Breast epithelium (tissue), 4 donors: ENCODE measurements at places on chromosomes 1 and 21.

- no peak for DNase-seq
These were observed 969.8 kb upstream of the ADGRL4 start for GRCh38 chr1:79976287-79976686.

DNA sequence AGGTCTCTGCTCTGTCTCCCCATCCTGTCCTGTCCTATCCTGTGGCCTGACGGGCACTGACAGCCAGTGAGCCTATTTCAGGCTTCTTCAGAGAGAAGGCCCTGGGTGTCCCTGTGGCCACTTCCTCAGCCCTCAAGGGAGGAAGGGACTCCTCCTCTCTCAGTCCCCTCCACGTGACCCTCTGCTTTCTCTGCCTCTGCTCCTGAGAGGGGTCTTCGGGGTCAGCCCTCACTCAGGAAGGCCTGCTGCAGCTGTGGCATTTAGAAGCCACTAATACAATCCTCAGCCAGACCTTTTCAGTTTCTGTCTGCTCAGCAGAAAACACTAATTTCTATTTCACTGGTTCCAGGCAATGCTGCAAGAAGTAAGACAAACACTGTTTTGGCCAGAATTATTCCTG is 43.6 kb upstream of the ETV3 start:
- DNase-seq: no peak

DNA sequence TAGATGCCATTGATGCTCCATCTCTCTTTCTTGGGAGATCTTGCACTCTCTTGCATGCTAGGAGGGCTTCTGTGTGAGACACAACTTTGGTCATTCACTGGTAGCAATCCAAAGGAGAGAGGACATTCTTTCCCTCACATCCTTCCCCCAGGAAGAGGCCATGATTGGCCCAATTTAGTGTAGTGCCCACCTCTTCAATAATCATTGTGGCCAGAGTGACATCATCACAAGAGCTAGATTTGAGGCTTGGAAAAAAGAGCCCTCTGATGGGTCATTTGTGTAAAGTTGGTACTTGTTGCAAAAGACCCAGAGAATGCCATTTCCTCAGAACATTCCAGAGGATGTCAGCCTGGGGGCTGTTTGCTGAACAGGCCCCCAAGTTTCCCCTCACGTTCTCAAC is 30.2 kb downstream of the S100A6 start:
- DNase-seq: no peak

- no peak for DNase-seq
These were observed 47.7 kb downstream of the ZNF644 start for GRCh38 chr1:90973897-90974798.

GRCh38 chr1:111911061-111911460 is 78.4 kb downstream of the KCND3 start:
- no peak for DNase-seq

GRCh38 chr1:236864211-236864610 is 69.1 kb downstream of the MTR start:
- DNase-seq: no peak

DNA sequence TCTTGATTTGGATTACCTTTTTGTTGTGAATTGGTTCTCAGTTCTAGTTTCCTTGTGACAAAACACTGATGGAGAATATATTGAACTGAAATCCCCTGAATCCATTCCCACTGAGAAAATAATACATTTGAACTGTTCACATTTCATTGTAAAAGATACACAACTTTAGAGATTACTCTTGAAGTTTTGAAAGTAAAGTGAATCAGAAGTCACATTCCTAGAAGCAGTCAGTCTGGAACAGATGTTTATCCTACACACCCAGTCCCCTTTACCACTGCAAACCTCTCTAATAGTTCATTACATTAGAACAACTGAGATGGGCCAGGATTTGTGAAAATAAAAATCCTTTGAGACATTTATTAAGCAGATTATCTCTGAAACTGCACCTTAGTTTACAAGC is 3.4 kb downstream of the RERE start:
- no peak for DNase-seq

DNA sequence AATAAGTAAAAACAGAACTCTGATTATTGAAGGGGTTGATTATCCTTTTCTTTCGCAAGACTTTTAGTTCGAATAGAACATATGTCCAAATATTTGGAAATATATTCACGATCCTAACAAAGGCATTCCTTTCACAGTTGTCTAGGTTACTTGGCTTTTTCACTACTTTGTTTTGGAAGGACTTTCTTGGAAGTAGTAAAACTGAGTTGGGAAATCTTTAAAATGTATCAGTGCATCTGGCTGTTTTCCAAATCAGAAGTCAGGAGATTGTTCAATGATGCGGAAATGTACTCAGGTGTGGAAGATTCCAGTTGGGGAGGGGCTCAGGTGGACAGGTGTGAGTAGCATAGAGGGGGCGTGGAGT is 67.1 kb downstream of the SH3BGR start:
- DNase-seq: no peak

DNA sequence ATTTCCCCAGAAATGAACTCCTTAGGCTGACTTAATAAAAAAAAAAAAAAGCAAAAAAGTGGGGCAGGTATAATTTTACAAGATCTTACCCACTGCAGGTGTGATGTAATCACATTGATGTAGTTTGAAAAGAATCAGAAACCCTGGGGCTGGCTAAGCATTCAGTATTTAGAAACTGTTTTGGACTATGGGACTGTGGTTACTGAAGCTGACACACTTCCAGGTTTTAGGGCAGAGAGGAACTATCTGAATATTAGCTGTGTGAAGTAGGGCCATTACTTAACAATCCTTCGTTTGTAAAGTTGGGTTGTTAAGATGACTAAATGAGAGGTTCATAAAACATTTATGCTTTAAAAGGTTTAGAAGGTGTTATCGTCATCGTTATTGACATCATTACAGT is 165.3 kb downstream of the FASLG start:
- DNase-seq: no peak

GRCh38 chr1:25469177-25469576 is 38.5 kb downstream of the MACO1 start:
- no peak for DNase-seq

DNA sequence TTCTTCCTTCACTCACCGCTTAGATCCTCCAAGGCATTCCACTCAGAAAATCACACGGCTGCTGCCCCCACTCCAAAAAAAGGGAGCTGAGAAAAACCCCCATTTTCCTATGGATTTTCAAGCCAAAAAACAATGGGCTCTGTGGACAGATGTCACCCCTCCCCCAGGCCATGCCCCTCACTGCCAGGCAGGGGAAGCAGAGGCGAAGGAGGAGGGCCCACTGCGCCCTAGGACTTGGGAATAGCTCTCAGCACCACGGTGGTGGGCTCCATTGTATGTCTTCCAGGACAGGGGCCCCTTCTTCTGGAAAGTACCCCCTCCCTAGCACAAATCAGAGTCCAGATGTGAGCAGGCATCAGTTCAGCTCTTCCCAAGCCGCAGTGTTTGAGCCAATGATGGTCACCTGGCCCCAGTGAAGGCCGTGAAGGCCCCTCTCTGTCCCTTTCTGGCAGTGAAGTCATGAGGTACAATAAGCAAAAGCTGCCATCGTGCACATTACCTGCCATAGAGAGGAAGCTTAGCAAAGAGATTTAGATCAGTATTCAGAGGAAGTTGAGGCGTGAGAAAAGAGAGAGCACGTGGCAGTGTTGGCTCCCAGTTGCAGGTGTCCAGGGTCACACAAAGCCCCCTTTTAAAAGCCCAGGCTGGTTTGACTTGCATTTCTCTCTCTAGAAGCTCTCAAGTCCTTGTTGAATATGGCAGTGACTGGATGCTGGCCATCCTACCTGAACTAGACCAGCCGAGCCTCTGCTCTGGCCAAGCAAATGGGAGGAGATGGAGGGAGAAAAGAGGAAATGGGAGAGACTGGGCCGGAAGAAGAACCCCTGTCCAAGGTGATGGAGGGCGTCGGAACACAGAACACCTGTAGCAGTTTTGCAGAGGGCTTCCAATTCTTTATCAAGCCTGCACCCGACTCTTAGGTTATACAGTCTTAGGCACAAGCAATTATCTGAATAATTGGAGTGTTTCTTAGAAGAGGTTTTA is 149.0 kb downstream of the TOMM20 start:
- DNase-seq: no peak
